ENCODE measurements at places on chromosomes 6 and 20.

DNA sequence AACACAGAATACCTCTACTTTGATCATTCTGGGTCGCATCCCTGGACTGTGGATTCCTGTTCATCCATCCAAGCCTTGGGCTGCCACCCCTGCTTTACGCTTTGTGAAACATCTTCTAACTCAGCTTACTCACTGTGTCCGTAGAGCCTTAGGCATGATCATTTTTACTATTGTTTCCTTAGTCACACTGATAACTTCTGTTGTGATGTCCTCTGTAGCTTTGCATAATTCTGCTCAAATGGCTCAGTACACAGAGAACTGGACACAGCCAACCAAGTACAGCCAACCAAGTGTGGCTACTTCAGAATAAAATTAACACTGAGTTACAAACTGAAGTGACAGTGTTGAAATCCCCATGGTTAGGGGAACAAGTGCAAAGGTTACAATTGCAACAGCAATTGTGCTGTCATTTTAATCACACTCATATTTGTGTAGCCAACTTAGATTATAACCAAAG, 8.6 kb upstream of the FKBP1A start:
- DNase-seq, result no peak

DNA sequence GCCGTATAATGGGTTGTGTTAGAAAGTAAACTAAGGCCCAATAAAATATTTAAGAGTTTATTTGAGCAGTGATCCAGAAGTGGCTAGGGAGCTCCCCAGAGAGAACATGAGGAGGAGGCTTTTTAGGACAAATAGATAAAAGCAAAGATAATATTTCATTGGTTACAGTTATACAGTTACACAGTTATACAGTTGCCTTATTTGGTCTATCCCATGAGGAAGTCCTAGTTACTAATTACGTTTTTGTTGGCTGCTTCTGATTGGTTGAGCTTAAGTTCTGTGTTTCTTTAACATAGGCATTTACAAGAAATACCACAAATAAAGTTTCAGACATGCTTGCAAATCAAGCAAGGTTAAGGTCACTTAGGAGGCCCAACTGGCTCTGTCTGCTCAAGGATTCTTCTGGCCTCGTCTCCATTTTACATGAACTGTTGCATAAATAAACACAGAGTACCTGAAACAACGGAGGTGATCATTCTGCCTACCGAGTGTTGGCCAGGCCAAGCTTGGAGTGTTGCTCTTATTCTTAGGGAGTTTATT, 7.0 kb downstream of the UBD start:
- no peak for DNase-seq

DNA sequence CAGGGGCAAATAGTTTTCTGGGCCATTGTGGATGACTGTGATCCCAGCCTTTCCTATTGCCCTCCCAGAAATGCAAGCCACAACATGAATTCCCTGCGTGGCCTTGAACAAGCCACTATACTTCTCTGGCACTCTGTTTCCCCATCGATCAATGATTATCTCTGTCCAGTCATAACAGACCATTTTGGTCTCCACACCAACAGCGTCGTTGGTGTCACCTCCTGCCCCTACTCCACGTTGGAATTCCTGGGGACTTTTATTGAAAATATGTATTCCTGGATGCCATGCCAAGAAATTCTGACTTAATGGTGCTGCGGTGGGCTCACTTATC, 50.3 kb downstream of the EDN1 start:
- no peak for DNase-seq

DNA sequence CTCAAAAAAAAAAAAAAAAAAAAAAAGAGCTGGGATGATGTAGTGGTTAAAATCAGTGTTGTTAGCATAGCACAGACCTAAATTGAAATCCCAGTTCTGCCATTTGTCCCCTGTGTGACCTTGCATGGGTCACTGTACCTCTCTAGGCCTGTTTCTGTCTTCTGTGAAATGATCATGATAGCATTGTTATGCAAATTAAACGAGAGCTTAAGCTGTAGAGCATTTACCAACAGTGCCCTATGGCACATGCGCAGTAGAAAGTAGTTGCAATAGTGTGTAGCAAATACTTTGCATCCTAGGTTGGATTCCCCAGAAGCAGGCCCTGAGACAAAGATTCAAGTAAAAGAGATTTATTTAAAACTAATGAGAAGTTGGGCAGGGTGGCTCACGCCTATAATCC, 7.3 kb downstream of the PSORS1C2 start:
- no peak for DNase-seq

- no peak for DNase-seq
These were observed 128.0 kb downstream of the PHACTR1 start for GRCh38 chr6:12844284-12845223.

DNA sequence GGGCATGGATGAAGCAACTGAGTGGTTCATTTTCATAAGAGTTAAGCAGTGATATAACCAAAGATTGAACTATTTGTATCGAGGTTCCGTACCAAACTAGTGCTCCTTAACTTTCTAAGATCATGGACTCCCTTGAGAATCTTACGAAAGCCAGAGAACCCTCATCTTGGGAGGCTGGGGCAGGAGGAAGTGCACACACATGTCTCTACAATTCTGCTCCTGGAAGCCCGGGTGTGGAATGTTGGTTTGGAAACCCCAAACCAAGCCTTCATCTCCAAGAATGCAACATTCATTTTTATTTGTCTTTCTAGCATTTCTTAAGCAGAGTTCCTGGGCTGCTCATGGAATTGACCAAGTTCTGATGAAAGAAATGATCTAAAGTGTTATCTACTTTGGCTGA, 250.5 kb upstream of the PRND start:
- no peak for DNase-seq

DNA sequence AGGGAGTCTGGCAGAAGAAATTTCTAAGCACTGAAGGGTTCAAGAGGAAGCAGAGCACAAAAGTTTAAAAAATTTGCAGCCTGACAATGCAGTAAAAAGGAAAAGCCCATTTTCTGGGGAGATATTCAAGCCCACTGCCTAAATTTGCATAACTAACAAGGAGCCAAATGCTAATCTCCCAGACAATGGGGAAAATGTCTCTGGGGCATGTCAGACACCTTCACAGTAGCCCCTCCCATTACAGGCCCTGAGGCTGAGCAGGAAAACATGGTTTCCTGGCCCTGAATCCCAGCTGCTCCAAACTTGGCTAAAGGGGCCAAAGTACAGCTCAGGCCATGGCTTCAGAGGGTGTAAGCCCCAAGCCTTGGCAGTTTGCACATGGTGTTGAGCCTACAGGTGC, 908.5 kb upstream of the MANEA start:
- DNase-seq, result no peak

DNA sequence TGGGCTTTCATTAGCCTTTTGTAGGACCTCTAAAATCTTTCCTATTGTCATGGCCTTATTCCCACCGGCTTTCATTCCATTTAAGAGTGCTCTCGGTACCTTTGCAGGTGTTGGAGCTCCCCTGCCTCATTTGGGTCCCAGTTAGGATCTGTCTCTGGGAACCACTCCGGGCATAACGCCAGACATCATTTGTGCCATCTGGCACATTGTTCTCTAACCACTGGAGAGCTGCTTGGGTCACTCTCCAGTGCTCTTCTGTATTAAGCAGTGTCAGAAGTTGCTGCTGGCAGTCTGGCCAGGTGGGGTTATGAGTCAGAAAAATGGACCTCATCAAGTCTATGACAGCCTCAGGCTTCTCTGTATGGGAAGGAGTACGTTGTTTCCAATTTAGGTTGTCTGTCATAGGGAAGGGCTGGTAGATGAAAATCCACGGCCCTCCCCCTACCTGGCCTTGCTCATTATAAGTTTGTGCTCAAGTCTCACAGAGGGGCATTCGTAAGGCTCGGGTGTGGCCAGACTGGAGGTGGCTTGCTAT, 62.9 kb upstream of the MOCS1 start:
- no peak for DNase-seq

DNA sequence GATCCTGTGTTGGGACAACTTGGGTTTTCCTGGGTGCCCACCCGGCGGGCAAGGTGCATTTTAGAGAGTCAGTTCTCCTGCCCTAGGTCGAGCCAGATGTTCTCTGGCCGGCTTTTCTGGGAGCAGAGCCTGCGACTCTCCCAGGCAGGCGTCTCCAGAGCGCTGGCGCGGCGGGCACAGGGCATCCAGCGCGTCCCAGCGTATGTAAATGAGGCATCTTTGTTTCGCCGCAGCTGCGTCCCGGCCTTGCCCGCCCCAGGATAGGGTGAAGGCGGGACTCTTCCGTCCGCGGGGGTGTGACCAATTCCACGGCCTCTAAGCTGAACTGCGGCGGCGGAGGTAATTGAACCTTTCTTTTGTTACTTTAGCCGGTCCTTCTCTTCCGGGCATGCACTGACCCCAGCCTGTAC, 9.1 kb downstream of the GRIK2 start:
- DNase-seq, result no peak
